ENCODE measurements at places on chromosomes 5 and 9. TPM values are rescaled to one million over a fixed set of nuclear protein-coding genes. Genes with fewer than 3 reads are reported as not detected.

DNA sequence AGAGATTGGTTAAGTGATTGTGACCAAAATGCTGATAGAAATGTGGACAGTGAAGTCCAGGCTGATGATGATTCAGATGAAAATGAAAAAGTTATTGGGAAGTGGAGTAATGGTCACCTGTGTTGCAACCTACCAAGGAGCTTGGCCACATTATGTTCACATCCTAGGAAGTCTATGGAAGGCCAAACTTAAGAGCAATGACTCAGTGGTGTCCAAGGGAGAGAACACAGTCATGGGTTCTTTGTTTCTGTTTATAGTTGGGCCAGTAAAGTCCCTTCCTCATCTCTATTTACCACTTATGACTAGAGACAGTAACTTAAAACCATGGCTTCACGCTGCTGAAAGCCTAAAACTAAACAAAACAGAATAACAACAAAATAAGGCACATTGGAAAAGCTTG, 555.3 kb upstream of the DAB2 start:
- no peak for DNase-seq

DNA sequence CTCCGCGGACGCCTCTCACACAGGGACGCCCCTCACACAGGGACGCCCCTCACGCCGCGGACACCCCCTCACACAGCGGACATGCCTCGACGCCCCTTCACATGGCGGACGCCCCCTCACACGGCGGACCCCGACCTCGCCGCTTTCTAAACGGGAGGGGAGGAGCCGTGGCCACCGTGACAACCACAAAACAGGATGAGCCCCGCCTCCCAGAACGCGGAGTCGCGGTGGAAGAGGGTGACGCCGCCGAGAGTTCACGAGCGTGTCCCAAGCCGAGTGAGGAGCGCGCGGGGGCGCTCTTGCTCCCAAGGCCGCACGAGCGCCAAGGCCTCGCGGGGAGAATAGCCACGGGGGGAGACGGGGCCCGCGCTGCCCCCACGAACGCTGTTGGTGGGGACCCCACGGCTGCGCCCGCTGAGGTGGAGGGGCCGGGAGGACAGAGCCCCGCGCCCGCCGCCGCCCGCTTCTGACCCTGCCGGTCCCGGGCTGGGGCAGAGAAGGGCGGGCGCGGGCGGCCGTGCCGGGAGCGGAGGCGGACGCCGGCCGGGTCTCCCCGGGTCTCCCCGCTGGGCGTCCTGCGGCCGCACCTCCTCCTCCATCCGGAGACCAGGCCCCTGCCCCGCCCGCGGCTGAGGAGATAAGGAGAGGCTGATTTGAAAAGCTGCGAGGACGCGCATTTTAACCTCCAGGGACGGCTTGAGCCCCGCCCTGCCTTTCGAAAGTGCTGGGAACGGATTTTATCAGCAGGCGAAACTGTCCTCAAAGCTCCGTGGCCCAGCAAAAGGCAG, 3.9 kb upstream of the NKD2 start:
- DNase-seq, result peak; percentile 59

DNA sequence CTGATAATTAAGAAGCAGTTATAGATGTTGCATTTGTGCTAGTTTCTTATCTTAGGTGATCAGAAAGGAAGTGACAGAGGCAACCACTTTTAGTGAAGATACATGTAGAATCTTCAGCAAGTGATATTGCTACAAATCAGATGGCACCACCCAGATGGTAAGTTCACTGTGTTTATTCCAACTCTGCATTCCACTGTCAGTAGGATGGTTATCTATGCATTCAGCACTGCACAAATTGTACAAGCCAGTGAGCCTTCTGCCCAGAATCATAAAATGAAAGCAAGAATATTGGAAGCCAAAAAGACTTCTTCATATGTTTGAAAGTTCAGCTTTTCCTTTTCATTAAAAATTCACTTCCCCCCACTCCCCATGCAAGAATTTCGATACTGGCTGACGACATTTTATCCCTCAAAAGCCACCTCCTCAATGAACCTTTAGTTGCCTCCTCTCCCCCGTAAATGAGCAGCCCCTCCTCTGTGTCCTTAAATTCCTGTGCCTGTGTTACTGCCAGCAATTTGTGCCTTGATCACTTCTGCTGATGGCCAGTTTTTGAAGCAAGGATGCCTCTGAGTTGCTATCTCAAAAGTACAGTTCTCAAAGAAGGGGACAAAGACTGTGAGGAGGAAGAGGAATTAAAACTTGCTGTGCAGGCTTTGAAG, 91.6 kb downstream of the ZSWIM6 start:
- DNase-seq, result no peak

DNA sequence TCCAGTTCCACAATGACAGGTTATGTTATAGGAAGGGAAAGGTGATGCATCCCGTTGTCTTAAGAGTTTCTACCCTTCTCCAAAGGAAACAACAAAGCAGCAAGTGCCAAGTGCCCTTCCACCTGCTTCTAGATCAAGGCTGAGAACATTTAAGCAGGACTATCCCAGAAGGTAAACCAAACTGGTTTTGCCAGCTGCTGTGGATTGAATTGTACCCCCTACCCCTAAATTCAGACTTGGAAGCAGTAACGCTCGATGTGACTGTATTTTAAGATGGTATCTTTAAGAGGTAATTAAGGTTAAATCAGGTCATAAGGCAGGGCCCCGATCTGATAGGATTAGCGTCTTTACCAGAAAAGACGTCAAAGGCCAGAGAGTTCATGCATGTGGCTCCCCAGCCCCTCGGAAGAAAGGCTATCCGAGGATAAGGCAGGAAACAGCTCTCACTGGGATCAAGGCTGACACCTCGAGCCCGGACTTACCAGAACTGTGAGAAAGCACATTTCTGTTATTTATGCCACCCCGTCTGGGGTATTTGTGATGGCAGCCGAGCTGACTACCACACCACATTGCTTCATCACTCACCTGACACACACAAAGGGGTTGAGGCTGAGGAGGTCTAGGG, 179.1 kb upstream of the RAI14 start:
- DNase-seq, result no peak

- no peak for DNase-seq
Observed at GRCh38 chr9:14323083-14323971, 9.4 kb upstream of the NFIB start.

DNA sequence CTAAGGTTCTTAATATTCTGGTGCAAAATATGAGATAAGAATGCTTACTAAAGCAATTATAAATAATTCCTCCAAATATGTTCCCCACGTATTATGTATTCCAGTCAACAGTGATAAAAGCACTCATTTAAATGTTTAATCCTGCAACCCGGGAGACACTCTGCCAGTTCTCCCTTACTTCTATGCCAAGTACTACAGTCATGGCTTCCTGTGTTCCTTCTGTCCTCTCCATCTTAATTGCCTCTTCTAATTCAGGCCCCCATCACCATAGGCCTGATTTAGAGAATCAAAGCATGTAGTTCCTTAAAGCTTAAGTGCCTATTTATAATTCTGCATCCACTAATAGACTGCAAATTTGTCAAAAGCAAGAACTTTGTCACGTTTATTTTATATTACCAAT, 474.8 kb downstream of the SEMA5A start:
- no peak for DNase-seq

- DNase-seq, result peak; percentile 36
Observed at GRCh38 chr9:69168709-69169217, 5.3 kb upstream of the TJP2 start.

DNA sequence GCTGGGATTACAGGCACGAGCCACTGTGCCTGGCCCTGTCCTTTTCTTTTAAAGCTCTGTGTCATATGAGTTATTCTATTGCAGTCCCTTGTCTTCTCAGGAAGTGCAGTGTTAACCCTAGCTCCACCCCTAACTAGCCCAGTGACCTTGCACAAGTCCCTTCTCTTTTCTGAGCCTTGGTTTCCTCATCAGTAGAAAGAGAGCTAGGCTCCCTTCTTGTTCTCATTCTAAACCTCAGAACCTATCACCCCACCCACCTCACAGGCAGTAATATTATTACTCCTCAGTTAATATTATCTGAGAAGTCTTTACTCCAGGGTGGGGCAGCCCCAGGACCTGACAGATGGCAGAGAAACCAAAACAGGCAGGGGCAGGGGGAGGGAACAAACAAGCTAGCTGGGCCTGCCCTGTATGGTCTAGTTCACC, 7.2 kb downstream of the CYFIP2 start:
- DNase-seq, result no peak

GRCh38 chr9:98121058-98121457, 2.0 kb upstream of the TRIM14 start:
- DNase-seq, result no peak

GRCh38 chr5:52269401-52269800, 518.3 kb upstream of the ITGA1 start:
- DNase-seq, result no peak

DNA sequence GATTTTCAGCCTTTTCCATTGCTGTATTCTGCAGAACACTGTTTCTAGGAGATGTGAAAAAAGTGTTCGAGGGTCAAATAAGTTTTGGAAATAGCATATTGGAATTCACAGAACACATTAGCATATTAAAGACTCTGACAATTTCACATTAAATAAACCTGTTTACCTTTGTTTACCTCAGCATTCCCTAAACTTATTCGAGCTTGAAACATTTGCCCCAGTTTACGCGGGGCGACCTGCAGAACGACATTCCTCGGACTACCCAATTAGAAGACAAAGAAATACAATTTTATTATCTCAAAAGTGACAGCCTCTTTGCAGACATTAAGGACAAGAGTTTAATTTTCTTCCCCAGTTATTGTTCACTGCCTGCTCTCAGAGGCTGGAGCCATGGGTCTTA, 110.3 kb upstream of the NFIB start:
- DNase-seq, result no peak

- no peak for DNase-seq
Observed at GRCh38 chr9:20898885-20899554, 132.4 kb downstream of the HACD4 start.

GRCh38 chr9:127198587-127198986, 66.0 kb upstream of the GARNL3 start:
- no peak for DNase-seq

- DNase-seq, result no peak
Observed at GRCh38 chr9:88721025-88721424, 186.0 kb downstream of the NXNL2 start.

DNA sequence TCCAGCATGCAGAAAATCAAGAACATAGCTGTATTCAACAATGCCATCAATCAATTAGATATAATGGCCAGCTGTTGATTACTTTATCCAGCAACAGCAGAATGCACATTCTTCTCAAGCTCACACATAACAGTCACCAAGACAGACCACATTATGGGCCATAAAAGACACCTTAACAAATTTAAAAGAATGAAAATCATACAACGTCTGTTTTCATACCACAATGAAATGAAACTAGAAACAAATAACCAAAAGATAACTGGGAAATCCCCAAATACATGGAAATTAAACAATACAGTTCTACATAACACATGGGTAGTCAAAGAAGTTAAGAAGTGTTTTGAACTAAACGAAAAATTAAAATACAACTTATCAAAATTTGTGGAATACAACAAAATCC, 130.9 kb upstream of the GNA14 start:
- DNase-seq, result no peak

DNA sequence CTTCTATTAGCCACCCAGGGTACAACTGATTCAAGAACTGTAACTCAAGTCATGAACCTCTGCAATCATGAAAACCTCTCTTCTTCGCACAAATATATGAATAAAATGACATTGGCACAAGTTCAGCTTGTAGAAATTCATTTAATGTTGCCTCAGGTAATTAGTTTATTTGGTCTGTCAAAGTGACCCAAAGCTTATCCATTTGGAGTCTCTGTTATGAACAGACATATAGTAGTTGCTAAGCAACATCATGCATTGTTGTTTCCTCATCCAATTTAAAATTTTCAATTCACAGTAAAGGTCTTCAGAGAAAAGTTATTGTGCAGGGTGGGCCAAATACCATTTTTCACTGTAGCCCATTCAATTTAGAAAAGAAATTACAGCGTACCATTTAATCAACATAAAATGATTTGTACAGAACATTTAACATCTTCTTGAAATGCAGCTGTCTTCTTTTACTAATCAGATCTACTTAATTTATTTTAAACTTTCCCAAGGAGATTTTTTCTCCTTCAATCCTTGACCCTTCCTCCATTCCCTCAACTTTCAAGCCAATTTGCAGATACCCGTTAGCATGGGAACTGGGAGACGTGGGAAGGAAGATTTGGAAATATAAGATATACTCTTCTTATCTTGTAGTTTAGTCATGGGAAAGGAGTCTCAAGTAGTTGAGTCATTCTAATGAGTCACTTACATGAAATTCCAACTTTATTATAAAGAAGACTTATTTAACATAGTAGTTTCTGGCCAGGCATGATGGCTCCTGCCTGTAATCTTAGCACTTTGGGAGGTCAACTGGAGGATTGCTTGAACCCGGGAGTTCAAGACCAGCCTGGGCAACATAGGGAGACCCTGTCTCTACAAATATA, 231.3 kb downstream of the ATPSCKMT start:
- no peak for DNase-seq

DNA sequence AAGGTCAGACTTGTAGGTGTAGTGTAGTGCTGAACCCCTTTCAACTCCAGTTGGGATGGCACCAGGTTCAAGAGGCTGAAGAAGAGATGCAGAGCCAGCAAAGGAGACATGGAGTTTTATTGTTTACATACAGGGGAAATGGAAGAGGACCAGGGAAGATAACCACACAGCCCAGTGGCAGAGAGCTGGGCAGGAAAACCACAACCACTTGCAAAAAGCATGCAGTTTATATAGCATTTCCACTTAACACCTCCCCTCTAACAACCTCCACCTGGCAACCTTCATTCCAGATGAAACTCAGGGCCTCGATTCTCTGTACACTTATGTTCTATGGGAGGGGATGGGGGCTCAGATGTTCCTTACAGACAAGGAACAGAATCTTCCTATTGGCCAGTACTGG, 56.9 kb downstream of the SNX24 start:
- DNase-seq, result no peak

DNA sequence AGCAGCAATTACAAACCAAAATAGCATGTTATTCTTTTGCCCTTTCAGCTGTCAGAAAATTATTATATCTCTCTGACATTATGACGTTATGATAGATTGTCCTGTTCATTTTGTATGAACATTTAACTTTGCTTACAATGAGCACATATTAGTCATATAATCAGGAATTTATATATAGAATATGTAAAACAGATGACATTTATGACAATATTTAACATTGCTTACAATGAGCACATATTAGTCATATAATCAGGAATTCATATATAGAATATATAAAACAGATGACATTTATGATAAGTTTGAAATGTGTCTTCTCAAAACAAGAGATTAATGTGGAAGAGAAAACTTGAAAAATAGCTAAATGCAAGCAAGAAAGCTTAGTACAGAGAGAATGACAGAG, 1180.2 kb downstream of the CDH12 start:
- no peak for DNase-seq

GRCh38 chr9:115786321-115786720, 367.3 kb upstream of the PAPPA start:
- no peak for DNase-seq

GRCh38 chr5:149849966-149850910, 94.4 kb downstream of the PDE6A start:
- no peak for DNase-seq

- no peak for DNase-seq
Observed at GRCh38 chr9:27059412-27059811, 49.6 kb upstream of the TEK start.

DCTN3 gene
- total RNA-seq, result 121 TPM

FAM120A gene
- total RNA-seq, result 117 TPM

WDR31 gene
- total RNA-seq, result 0.99 TPM

COL23A1 gene
- 0.83 TPM for total RNA-seq

ZNF883 gene
- 1.1 TPM for total RNA-seq

NR4A3 gene
- 1.2 TPM for total RNA-seq

ANKRD34B gene
- not detected for total RNA-seq
